ENCODE measurements at places on chromosomes 12 and 14.
A peak's percentile ranks its signal among the peaks of the same experiment; 100 is the strongest.

GRCh38 chr12:62957233-62957953 lies 22.4 kb upstream of the PPM1H start:
- DNase-seq: no peak

DNA sequence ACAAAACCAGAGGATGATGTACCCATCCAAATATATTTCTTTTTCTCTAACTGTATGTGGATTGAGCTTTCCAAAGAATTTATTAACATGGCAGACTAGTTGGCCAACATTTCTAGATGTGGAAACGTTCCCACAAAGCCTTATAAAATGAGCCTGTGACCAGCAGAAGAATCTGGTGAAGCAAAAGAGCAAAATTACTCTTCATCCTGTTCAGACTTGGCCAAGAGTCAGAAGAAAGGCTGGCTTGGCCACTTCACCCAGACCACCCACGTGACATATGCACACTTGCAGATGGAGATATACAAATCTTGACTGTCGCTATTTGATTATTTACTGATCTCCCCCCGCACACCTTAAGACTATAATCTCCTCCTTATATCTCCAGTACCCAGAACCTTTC lies 96.7 kb downstream of the NUAK1 start:
- no peak for DNase-seq

- DNase-seq: no peak
Measured at GRCh38 chr12:64911081-64911480, 86.6 kb downstream of the TBC1D30 start.

- peak; percentile 60 for DNase-seq
Measured at GRCh38 chr14:104135904-104136471, 2.4 kb upstream of the KIF26A start.

- no peak for DNase-seq
Measured at GRCh38 chr12:92674500-92674899, 28.3 kb upstream of the PLEKHG7 start.

GRCh38 chr14:38868399-38869290 lies 234.4 kb downstream of the SEC23A start:
- no peak for DNase-seq
